NCI-H510A (cell line): ENCODE measurements at places on chromosomes 7 and 10.

DNA sequence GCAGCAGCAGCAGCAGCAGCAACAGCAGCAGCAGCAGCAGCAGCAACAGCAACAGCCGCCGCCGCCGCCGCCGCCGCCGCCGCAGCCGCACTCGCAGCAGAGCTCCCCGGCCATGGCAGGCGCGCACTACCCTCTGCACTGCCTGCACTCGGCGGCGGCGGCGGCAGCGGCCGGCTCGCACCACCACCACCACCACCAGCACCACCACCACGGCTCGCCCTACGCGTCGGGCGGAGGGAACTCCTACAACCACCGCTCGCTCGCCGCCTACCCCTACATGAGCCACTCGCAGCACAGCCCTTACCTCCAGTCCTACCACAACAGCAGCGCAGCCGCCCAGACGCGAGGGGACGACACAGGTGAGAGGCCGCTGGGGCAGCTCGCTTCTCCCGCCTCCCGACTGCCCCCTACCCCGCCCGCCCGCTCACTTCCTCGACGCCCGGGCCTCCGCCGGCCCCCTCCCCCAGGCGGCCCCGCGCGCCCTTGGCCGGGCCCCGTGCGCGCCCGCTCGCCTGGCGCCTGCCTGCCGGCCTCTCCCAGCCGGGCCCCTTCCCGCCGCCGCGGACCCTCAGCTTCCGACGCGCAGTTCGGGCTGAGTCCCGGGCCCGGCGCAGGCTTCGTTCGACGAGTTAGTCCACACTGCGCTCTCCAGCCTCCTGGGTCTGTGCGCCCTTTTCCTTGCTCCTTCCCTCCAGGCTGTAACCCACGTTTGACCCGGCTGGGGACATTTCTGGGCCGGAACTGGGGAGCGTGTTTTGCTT lies 882 bp downstream of the DLX6 start:
- peak; percentile 44 for DNase-seq

DNA sequence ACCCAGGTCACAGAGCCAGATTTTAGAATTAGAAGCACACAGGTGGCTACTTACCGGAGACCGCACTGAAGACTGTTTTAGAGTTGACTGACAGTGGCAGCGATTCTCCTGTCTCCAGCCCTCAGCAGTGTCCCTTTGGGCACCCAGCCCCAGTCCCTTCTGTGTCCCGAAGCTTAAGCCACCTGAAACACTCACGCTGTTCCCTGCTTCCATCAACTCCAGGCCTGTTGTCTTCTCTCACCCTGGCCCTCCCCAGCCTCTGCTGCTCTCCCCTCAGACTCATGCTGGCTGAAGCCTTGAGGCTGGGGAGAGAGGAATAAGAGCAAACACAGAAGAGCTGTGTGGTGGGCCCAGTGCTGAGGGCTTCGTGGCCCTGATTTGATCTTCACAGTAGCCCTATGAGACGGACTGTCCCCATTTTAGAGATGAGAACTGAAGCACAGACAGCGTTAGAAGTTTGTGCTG lies 10.6 kb downstream of the SAP25 start:
- no peak for DNase-seq

DNA sequence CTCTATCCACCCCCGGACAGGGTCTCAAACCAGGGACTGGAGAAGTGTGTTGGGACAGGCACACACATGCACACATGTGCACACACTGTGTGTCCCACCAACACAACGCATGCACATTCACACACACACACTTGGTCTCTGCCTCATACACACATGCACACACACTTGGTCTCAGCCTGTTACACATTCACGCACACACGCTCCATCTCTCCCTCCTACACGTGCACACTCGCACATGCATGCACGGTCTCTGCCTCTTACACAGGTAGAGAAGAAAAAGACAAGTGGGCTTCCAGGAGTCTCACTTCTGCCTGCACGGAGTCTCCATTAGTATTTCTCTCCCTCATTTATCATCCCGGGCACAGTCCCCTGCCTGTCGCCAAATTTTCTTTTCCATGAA lies 171.2 kb downstream of the EBF3 start:
- no peak for DNase-seq

- DNase-seq, result no peak
Observed at GRCh38 chr7:158856883-158857668, 718 bp downstream of the DYNC2I1 start.

DNA sequence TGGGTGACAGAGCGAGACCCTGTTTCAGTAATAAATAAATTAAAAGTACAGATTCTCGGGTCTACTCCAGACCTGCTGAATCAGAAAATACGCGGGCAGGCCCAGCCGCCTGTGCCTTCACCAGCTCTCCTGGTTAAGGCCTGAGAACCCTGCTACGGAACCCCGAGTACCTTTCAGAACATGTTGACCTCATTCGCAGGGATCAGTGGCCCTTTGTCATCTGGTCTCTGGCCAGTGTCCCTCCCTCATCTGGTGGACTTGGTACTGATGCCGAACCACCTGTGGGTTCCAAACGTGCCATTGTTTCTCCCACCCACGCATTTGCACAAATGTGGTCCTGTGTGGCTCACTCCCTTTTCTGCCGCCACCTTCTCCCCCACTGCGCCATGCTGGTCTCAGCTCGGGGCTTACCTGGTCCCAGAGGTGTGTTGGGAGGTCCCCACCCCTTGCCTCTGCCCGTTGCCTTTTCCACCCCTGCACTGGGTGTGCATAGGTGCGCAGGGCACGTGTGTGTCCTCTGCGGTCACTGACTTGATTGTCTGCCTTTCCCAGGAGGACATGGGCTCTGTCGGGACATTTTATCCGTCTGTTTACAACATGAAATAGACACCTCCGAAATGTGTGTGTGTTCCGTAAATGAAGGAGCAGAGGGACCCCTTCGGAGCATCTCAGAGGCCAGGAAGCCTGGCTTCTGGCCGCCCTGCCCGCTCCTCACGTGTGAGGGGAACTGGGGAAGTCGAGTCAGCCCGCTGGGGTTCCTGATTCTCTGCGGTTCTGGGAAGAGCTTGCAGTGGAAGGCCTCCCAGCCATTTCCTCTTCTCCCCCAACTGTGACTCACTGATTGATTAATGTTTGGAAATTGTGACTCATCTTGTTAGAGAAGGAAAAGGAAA lies 135.2 kb downstream of the CUX1 start:
- no peak for DNase-seq

GRCh38 chr7:137882806-137883205 lies 36.0 kb upstream of the DGKI start:
- DNase-seq, result no peak

DNA sequence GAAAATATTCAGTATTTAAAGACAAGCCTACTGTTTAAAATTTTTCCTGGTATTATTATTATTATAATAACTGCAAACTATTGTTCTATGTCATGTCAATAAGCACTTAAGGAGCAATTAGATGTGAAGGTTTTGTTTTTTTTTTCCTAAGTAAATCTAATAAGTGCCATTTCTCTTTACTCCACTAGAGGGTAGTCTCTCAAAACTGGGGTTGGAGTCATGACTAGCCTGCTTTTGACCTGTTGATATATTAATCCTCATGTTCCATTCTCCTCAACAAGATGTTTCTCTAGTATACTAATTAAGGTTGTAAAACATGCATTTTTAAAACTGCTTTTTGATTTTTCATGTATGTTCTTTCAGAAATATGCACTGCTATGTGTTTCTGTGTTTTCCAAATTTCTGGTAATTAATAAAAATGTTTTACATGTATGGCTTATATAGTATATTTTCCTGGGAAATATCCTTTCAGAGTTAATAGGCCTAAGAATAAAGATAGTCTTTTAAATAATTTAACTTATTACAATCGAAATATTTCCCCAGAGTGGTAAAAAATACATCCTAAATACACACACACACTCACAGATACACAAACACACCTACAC lies 1.0 kb upstream of the LRRN3 start:
- no peak for DNase-seq

DNA sequence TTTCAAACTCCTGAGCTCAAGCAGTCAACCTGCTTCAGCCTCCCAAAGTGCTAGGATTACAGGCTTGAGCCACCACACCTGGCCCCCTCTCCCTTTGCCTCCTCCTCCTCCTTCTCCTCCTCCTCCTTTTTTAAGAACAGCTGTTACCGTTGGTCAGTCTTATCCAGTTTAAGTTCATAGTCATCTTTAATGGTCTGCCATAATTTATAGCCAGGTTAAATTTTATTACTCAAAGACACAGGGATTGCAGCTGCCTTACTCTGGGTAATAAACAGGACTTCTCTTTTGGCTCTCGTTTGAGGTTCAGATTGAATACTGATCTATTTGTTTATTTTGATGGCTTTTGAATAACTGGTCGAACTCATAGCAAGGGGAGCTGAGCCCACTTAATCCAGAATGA lies 35.2 kb downstream of the ATOH7 start:
- no peak for DNase-seq

GRCh38 chr7:137943132-137943551 lies 58.7 kb downstream of the CREB3L2 start:
- no peak for DNase-seq

GRCh38 chr7:96297876-96298275 lies 24.0 kb downstream of the SLC25A13 start:
- DNase-seq, result no peak

GRCh38 chr7:54116956-54117355 lies 425.2 kb upstream of the VSTM2A start:
- no peak for DNase-seq

GRCh38 chr10:77117501-77117900 lies 520.1 kb downstream of the KCNMA1 start:
- no peak for DNase-seq

GRCh38 chr7:76364198-76364584 lies 5.4 kb upstream of the YWHAG start:
- DNase-seq, result no peak

GRCh38 chr7:78002021-78002420 lies 203.4 kb downstream of the PHTF2 start:
- DNase-seq, result no peak

GRCh38 chr10:30051220-30051619 lies 8.2 kb downstream of the JCAD start:
- DNase-seq, result no peak

DNA sequence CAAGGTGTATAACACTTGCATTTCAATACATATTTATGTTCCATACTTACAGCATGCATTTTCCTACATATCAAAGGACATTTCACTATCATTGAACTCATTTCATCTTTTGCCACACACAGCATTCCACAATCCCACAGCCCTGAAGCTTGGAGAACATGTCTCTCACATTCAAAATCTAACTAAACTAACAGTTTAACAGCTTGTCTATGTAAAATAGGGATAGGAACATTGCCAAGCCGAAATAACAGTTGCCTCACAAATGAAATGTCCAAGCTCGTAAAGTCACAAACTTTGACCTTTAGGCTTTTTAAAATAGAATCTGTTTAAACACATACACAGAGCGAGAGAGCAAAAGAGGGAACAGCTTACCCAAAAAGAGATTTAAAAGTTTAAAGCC lies 65.3 kb downstream of the HGF start:
- DNase-seq, result no peak

GRCh38 chr7:30238721-30239441 lies 45.5 kb upstream of the ZNRF2 start:
- peak; percentile 36 for DNase-seq

- no peak for DNase-seq
Observed at GRCh38 chr7:73366990-73367389, 39.0 kb downstream of the FKBP6 start.
